ENCODE measurements at places on chromosomes 7 and 10.

DNA sequence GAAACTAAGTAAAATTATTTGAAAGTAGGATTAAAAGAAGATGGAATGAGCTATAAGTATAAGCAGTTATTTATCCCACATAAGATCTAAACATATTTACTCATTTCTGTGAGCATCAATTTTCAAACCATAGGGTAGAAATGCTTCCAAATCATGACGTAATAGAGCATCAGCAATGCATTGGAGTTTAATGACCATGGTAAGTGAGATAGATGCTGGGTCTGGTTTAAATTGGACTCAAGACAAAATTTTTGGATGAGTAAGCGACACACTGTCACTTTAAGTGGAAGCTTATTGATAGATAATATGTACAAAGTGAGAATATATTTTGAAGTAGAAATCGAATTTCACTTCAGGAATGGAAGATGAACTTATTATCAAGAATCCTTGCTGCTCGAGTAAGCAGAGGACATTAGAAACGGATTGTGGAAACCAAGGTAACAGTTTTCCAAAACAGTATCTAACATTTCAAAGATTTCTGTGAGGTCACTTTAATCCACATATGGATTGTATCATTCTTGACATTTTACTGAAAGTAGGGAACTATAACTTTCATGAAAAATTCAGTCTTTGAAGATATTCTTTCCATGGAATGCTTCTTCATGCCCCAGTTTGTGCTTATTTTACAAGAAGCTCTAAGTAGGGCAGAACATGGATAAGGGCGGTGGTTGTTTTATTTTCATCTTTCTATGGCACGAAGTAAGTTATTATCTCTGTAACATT, 85.8 kb downstream of the AGMO start:
- no peak for DNase-seq

GRCh38 chr7:18780266-18780665, 284.7 kb downstream of the HDAC9 start:
- no peak for DNase-seq

DNA sequence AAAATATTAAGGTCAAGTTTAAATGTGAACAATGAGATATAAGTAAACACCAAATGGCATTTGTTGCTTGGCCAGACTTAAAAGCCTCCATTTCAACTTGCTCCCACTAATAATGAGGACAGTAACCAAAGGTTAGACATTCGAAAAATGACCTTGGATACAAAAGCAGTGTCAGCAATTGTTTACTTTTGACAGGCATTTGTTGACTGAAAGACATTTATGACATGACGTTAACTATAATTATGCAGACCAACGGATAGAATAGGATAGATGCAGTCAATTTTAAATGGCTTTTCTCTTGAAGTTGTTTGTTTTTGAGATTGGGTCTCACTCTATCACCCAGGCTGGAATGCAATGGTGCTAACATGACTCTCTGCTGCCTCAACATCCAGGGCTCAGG, 6.3 kb upstream of the WNT16 start:
- DNase-seq: no peak

DNA sequence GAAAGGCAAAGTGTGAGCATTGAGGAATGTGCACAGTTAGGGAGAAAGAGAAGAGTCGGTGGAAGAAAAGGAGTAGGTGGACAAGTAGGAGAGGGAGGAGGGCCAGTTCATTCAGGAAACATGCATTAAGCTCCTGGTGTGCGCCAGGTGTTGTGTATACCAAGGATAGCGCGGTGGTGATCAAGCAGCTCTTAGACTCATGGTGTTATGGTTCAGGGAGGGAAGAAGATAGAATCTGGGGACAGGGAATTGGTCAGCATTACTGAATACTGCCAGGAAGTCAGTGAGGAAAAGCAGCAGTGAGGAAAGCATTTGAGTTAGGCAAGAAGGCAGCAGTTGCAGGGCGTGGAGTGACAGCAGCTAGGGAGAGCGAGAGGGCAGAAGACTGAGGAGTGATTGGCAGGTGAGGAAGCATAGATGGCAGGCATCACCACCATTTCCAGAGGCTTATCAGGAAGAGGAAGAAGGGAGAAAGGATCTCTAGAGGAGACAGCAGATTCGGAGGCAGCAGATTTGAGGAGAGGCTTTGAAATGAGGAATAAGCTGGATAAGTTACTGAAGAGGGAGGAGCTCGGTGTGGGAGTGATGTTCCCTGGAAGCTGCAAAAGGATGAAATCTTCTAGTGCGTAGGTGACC, 265.6 kb downstream of the GFRA1 start:
- DNase-seq: no peak

GRCh38 chr10:35640474-35640873, 1.6 kb downstream of the FZD8 start:
- no peak for DNase-seq

GRCh38 chr7:76405738-76406137, 3.8 kb downstream of the SSC4D start:
- no peak for DNase-seq

- DNase-seq: no peak
Observed at GRCh38 chr7:3005257-3005656, 38.4 kb downstream of the CARD11 start.

- DNase-seq: no peak
Observed at GRCh38 chr7:1096156-1097119, 8.5 kb downstream of the GPER1 start.

- DNase-seq: no peak
Observed at GRCh38 chr7:64875258-64875657, 27.8 kb upstream of the ZNF273 start.

DNA sequence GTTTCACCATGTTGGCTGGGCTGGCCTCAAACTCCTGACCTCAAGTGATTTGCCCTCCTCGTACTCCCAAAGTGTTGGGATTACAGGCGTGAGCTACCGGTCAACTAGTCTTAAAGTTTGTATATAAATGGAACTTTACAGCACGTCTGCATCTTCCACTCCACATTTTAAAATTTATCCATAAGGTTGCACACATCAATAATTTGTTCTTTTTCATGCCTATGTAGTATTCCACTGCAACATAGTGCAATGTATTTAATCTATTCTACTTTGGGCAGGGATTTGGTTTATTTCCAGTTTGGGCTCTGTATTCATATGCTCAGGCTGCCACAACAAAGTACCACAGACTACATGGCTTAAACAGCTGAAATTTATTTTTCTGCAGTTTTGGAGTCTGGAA, 90.0 kb downstream of the NPTX2 start:
- DNase-seq: no peak

DNA sequence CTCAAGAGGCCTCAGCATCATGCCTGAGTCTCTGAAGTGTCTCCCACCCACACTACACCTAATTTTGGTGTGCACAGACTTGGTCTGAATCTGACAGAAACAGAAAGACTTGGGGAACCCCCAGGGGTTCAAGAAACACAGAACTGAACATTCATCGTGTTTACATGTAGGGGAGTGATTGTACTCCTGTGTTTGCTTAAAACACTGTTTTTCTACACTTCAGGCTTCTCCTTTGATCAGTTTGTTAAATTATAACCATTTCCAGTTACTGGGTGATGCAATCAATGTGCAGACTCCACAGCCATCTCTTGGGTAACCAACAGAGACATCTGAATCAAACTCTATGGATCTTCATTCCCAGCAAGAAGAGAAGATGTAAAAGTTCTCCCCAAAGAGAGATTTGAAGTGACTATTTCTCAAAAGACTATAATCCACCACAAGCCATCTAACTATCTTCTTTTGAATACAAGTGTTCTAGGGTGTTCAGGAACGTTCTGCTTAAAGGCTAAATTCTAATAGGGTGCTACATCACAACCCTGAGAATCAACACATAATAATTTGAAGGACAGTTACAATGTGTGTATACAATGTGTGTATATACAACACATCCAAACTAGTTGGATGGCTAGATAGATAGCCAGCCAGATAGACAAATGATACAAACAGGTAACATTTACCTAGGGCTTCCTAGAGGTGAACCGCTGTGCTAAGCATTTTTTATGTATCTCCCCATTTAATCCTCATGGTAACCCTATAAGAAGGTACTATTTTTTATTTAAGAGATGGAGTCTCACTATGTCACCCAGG, 34.2 kb downstream of the DNAJC12 start:
- DNase-seq: no peak

GRCh38 chr7:2725178-2726105, 37.4 kb downstream of the AMZ1 start:
- DNase-seq: no peak

GRCh38 chr10:12419262-12419847, 70.0 kb downstream of the CAMK1D start:
- DNase-seq: no peak

DNA sequence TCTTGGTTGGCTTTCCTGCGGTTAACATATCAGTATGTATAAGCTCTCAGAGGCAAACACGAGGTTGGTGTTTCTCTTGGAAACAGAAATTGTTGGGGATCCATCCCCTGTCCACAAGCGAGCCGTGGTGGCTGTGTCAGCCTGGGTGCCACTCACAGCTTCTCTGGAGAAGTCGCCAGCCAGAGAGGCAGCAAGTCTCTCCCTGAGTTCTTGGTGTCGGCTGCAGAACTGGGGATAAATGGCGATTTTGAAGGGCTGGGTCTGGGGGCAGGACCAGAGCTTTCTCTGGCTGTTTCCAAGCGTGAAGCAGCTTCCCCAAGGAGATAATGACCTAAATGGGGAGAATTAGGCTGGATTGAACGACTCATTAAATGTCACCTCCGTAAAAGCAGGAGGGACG, 335.3 kb downstream of the GLRX3 start:
- no peak for DNase-seq

DNA sequence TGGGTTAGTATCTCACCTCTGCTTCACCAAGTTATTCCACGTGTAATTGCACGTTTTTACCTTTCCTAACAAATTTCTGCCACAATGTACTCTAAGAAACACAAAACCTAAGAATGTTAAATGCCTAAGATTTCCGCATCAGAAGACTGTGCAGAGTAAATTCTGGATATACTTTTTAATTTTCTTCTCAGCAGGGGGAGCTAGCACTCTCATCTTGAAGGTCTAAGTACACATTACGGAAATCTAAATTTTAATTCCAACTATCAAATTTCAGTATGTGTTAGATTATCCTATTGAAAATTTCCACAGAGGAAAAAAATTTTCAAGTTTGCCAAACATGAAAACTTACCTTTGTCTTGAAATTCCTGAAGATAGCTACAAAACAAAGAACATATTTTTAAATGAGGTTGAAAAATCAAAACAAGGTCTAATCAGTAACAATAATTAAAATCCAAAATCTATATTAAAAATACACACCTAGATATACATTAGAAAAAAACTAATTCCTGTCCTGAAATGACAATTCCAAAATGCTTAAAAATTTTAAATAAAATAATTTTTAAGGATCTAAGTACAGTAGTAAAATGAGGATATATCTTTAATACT, 10.5 kb downstream of the SKAP2 start:
- DNase-seq: no peak

GRCh38 chr7:24129597-24129996, 154.4 kb upstream of the NPY start:
- no peak for DNase-seq

GRCh38 chr10:55019439-55019838, 218.4 kb upstream of the PCDH15 start:
- no peak for DNase-seq

DNA sequence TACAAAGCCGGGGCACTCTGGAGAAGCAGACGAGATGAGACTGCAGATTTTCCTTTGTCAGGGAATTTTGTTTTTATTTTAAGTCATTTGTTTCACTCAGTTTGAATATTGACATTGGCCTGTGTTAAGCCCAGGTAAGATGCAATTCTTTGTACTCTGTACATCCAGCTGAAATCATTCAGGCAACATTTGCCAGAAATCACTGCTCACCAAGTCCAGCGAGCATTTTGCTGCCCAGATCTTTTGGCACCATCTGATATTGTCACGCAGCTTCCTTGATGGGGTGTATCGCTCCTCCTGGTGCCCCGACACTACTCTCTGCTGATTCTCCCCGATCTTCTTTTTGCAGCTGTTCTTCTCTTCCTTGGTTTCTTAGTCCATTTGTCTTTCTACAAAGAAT, 261.7 kb downstream of the GALNT17 start:
- no peak for DNase-seq

DNA sequence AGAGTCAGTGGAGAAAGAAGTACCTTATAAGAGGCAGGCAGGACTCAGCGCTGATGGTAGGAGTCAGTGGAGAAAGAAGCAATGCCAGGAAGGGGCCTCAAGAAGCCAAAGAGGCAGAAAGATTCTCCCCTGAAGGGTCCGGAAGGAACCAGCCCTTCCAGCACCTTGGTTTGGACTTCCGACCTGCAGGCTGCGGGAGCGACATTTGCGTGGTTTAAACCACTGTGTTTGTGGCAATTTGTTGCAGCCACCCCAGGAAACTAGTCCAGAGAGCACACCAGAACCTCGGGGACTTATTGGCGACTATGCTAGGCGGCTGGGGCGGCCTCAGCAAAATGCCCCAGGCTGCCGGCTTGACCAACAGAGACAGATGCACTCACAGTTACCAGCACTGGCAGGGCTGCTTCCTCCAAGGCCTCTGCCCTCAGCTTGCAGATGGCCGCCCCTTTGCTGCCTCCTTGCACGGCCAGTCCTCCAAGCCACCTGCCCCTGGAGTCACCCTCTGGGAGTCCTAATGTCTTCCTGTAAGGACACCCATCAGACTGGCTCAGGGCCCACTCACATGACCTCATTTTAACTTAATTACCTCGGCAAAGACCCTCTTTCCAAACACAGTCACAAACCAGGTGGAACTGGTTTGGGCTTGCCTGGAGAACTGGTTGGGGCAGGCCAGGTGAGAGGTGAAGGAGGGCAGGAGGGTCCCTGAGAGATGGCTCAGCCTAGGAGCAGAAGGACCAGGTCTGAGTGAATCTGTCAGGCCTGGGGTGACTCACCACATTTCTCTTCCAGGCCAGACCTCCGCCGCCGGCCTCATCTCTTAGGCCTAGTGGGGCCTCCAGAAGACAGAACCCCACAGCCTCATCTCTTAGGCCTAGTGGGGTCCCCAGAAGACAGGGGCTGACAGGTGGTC, 26.1 kb downstream of the CALML3 start:
- DNase-seq: no peak

DNA sequence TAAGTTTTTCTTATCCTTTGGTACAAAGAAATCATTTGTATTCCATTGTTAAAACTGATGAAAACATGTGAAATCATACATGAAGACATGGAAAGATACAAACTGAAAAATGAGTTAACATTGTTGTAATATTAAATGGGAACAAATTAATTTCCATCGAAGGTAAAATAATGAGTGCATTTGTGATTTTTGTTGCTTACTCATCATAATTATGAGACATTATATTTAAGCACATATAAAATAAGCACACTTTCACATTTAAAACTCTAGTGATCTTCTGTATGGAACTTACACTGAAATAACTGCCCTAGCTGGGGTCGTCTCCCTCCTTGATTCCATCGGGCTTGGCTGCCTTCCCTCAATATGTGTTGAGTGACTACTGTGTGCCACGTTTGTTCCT, 204.2 kb upstream of the PRPS1L1 start:
- DNase-seq: no peak

- DNase-seq: no peak
Observed at GRCh38 chr7:51040787-51041186, 258.1 kb upstream of the GRB10 start.
